Adrenal gland (tissue), 19 donors: ENCODE measurements at places on chromosomes 16 and 17. TPM values are rescaled to one million over a fixed set of nuclear protein-coding genes. Genes with fewer than 3 reads are reported as not detected.

Gene SPNS2
- polyA plus RNA-seq = 0.90 TPM

Gene P2RX5
- 0.59 TPM for polyA plus RNA-seq

Gene ASPA
- 5.5 TPM for polyA plus RNA-seq

DNA sequence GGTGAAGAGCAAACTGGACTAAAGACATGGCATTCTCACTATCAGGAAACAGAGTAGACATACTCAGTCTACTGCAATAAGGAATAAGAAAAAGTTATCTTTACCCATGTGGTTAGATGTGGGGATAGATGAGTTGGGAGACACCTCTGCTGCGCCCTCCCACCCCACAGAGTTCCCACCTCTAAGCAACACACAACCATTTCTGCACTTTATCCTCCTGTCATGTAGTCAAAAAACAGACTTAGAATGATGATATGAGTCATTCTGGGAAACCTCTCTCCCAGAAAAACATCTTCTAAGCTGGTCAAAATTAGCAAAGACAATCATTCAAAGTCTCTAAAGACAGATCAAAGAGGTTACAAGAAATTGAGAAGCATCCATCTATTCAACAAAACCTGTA is 94.9 kb downstream of the CACNG1 start:
- no peak for DNase-seq

Gene MYH10
- polyA plus RNA-seq = 9.8 TPM

DNA sequence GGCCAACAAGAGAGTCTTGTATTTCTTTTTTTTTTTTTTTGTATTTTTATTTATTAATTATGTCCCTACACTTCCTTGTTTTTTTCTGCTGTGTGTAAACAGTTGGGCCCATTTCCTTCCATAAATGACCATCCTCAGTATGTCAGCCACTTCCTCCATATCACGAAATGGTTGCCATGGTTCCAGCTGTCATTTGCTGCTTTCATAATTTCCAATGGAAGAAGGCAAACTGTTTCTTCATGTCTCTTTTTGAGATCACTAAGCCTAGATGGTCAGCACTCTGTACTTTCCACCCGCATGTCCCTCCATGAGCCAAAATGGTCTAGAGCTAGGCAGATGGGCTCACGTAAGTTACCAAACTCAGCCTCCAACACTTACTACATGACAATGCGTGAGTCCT is 133.5 kb upstream of the FOXF1 start:
- DNase-seq = no peak

Gene TMEM106A
- polyA plus RNA-seq = 1.9 TPM

GRCh38 chr17:5580367-5580766 is 3.9 kb downstream of the NLRP1 start:
- DNase-seq = no peak

GRCh38 chr16:30494709-30495108 is 22.2 kb downstream of the ITGAL start:
- DNase-seq = no peak

- peak; percentile 91 for DNase-seq
These were observed 2.9 kb downstream of the TMEM107 start for GRCh38 chr17:8173056-8173870.
